Urinary bladder (tissue), 4 donors: ENCODE measurements at places on chromosomes 11 and 22.

GRCh38 chr11:49995565-49995964 lies 13.2 kb upstream of the OR4C12 start:
- DNase-seq = no peak

GRCh38 chr11:88066090-88066489 lies 109.2 kb downstream of the RAB38 start:
- DNase-seq = peak; percentile 14

DNA sequence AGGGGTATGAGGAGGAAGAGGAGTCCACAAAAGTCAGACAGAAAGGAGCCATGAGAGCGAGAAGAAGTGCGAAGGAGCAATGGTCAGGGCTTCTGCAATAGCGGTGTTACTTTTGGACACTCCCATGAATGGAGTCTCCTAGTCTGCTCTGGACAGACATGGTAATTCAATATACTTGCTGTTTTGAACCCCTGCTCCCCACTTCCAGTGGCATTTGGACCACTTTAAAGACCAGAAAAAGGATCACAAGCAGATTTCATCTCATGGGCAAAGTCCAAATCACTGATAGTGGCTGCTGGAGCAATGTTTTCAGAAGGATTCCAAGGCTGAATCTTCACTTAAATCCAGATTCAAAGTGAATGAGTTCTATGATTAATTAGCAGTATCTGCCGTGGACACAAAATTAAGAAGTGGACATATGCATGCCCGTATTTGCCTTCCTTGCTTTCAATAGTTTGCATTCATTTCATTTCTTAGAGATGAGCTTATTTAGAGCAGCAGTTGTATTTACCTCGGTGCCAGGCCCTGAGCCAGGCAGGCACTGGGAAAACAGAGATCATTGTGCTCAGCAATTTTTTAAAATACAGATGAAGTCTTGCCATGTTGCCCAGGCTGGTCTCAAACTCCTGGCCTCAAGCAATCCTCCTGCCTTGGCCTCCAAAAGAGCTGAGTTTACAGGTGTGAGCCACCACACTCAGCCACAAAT lies 72.0 kb downstream of the SLC1A2 start:
- no peak for DNase-seq

GRCh38 chr11:36750349-36750748 lies 152.3 kb upstream of the RAG2 start:
- no peak for DNase-seq

GRCh38 chr11:74417860-74418508 lies 19.8 kb upstream of the PGM2L1 start:
- DNase-seq = no peak

GRCh38 chr22:30276039-30276438 lies 9.4 kb upstream of the OSM start:
- DNase-seq = no peak

DNA sequence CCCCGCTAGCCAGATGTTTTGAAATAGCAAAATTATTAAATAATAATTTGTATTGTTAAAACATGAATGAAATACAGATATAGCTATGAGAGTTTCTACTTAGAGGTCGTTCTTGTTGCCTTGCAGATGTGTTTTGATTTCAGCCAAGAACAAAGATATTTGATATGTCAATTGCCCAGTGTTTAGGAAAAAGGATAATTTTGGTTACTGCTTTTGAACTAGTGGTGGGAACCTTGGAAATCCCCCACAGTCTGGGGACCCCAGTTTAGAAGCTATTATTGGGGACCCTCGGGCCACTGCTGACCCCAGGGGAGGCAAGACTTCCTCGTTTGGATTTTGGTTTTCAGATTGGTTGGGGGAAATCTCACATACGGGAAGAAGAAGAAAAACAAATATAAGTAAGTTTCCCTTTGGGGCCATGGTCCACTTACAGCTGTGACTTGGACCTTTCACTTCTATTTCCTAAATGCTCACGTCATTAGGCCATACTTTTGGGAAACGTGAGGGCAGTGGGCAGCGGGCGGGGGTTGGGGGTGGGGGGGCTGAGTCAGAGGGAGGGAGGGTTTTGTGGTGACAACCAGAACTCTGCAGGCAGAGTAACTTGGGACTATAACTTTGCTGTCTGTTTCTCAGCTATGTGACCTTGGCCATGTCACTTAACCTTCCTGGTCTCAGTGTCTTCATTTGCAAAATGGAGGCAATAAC lies 37.0 kb downstream of the LDLRAD3 start:
- no peak for DNase-seq

DNA sequence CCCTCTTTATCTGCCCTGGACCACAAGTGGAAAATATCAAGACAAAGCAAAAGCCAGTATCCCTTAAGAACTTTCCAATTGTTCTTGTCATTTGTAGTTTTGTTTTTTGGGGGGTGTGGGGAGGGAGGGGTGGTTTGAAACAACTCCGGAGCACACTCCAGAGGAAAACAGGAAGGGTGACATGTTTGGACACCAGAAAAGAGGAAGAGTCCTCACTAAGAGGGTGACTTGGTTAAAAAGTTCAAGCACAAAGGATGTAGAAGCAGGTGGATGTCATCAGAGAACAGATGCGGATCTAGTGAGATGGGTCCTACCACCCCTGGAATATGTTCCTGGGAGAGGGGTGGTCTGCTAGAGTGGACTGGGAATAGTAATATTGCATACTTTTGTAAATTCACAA lies 25.8 kb downstream of the ADAMTS8 start:
- no peak for DNase-seq

DNA sequence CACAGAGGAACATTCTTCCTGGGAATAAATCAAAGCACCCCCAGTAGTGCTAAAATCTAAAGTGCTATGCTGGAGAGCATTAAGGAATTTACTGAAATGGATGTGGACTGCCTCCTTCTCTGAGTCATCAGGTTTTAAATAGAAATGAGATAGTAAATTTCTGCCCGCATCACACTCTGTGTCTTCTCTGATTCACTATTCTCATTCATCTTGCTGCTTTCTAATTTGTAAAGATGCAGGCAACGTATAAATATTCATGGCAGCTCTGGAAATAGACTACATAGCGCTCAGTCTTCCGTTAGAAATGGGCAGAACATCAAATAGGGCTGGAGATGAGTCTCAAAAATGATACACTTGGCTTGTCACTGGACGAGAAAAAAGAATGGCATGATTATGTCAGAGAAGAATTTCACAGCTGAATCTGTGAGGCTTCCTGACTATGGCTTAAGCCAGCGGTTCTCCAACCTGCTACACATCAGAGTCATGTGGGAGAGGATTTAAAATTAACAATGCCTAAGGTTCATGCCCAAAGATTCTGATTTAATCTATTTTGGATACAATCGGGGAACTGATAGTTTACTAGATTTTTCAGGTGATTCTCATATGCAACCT lies 178.2 kb downstream of the LRRC4C start:
- no peak for DNase-seq

DNA sequence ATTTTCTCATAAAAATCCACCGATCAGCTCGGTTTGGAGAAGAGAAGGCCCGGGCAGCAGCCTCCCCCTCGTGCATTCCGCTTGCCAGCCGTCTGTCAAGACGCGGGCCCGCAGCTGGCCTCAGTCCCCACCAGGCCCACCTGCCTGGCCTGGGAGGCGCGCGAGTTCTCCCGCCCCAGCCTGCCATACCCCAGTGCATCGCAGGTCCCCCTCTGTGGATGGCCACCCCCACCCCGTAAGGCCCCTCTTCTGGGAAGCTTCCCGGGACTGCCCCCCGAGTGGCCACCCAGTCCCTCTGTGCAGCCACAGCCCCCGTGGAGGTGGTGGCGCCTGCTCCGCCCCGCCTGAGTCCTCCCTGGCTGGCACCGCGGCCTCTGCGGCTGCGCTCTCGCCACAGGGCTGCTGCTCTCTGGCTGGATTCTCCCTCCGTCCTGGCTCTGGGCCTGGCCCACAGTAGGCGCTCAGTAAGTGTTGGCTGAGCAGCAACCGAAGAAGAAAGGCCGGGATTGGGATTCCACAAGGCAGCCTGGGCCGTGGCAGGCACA lies 74.0 kb upstream of the TCF20 start:
- no peak for DNase-seq

GRCh38 chr11:95335989-95336388 lies 105.0 kb upstream of the SESN3 start:
- DNase-seq = no peak

DNA sequence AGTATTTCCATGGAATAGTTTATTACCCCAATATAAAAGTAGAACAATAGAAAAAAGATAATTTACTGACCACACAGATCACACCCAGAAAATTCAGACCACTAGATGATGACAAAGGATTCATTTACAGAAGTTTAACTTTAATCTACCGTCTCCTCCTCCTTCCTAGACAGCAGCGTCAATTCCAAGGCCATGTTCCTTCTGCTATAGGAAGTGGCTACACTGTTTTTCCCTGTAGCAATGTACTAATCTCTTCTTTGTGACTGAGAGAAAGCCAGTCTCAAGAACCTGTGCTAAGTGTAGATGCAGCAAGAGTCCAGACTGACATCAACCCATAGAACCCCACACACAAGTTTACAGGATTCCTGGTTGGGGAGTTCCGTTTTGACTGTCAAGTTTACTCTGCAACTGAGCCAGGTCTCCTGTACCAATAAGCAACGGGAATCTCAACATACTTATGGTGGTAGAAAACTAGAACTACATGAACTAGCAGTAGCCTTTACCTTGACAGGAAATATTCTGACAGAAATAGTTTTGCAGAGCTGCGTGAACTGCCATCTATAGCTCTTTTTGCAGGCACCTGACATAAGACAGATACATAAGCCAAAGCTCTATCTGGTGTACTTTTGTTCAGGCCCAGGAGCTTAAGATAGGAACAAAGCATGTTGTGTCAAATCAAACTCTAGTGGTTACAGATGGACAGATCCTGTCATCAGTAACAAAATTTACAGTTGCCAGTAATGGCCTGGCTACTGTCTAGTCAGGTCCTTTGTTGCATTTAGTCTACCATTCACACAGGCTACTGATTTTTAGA lies 42.9 kb downstream of the MRTFA start:
- DNase-seq = no peak

GRCh38 chr11:11149671-11150459 lies 203.2 kb downstream of the CSNK2A3 start:
- DNase-seq = no peak

DNA sequence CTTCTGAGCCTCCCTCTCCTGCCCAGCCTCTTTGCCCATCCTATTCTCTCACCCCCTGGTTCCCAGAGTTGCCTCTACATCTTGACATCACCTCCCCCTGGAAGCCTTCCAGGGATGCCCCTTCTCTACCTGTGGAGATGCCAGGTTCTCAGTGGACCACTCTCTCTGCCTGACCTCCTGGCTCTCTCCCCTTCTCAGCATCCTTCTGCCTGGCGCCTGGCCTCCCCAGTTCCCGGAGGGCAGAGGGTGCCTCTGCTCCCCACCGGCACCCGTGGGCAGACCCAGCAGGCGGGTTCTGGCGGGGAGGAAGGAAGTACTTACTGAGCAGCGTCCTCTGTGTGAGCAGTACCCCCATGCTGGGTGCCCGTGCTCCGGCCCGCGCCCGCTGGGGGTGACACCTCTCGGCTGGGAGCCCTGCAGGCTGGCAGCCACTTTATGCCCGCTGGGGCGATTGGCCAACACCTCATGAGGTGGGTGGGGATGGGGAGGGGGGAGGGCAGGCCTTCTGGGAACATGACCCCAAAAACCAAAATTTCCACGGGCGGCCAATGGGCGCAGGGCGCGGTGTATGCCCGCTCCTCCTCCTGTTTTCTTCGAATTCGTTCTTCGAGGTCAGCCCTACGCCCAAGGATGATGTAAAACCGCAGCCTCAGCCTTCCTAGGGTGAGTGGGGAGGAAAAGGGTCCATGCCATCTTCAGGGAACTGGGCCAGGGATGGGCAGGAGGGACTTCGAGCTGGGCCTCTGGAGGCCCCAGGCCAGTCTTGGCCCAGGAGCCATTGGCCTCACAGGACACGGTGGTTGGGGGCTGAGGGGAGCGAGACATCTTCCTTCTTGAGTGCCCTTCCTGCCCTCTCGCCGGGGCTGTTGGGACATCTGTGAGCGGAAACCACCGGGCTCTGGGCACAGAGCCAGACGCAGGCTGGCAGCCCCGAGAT lies at the start of gene OSM:
OSM (minus strand) TSS at position 407 of the 937 bp plus-strand sequence; CDS start at position 355, 52 bp downstream.
- DNase-seq = no peak

- no peak for DNase-seq
Measured at GRCh38 chr22:38859581-38860282, 12.3 kb downstream of the CBX6 start.

DNA sequence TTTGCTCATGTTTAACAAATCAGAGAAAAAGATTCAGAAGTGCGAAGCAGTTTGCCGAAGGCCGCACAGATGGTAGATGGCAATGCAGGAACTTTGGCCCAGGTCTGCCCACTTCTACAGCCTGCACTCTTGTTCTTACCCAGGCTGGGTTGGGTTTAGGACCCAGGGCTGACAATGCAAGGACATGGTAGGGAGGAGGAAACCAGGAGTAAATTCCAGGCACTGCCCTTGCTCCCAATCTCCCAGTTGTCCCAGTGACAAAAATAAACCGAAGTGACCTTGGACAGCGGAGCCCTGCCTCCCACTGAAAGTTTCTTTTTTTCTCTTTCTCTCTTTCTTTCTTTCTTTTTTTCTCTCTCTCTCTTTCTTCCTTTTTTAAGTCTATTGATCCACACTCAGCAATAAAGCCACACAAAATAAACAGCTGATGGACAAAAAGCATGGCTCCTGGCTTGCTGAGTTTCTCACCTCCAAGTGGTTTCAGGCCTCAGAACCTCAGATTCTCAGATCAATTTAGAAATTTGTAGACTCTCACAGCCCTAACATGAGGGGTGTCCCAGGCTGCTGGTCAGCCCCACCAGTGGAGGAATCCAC lies 33.5 kb upstream of the FCHSD2 start:
- no peak for DNase-seq

DNA sequence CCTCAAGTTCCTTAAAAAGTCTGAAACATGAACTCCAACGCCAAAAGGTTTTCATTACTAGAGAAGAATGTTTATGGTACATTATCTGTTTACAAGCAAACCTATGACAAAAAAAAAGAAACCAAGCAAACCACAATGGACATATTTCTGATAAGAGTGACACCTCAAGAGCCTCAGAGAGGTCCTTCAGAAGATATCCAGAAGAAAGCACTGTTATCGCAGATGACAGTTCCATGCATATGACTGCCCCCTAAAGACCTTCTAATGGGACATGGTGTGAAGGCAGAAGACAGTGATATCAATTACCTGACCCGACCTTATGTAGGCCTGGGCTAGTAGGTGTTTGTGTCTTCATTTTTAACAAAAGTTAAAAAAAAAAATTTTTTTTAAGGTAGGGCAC lies 3.1 kb downstream of the HDHD5 start:
- DNase-seq = no peak

- no peak for DNase-seq
Measured at GRCh38 chr11:116586392-116586791, 186.4 kb downstream of the BUD13 start.
